ENCODE measurements at places on chromosomes 6 and 20.

DNA sequence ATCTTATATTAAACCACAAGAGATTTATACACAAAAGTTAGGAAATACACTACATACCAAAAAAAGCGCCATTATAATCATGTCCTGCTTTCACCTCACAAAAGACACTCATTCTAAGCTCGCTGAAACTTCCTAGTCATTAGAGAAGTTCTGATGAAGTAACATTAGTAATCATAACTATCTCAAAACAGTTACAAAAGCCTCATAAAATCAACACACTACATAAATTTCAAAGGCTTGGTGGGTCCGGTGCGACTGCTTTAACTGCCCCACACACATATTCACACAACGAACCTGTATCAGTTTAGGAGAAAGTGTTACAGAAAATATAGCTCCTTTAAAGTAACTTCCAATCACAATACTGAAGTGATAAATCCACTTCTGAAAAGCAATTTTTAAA is 1.9 kb downstream of the PHIP start:
- DNase-seq, result no peak

DNA sequence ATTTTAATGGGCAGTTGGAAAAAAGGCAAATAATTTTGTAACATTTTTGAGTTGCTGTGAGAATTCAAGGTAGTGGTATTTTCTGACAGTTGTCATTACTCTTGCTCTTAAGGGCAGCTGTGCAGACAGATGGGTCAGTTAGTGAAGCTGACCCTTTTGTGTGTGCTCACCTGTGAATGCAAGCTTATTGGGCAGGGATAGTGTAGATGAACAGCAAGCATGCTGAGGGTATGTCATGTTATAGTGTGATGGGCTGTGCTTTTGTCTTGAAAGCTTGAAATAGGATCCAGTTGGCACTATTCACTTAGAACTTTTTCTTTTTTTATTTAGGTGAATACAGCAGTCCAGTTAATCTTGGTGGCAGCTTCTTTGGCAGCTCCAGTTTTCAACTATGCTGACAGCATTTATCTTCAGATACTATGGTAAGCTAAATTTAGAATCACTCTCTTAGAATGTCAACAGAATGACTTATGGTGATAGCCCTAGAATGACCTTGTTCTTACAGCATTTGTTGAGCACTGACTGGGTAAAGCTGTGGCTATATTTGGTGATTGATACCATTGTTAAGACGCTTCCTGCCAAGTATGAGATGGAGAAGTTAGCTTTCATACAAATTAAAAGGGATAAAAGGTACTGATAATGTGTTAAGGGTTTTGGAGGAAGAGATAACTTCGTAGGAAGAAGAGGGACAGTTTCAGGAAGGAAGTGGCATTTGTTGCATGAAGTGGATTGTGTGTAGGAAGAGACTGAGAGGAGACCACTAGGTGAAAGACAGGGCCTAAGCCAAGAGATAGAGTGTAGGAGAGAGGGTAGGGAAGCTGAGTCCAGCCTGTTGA is 19.5 kb downstream of the LRRN4 start:
- DNase-seq, result no peak

- DNase-seq, result no peak
Measured at GRCh38 chr6:149939356-149939648, 2.5 kb upstream of the ULBP2 start.

- no peak for DNase-seq
Measured at GRCh38 chr6:38320843-38321242, 318.9 kb downstream of the BTBD9 start.

GRCh38 chr6:73943930-73944652 is 248.1 kb downstream of the CD109 start:
- no peak for DNase-seq

- DNase-seq, result no peak
Measured at GRCh38 chr6:43791745-43792422, 21.9 kb downstream of the VEGFA start.

GRCh38 chr20:18001131-18001921 is 32.5 kb downstream of the MGME1 start:
- no peak for DNase-seq

DNA sequence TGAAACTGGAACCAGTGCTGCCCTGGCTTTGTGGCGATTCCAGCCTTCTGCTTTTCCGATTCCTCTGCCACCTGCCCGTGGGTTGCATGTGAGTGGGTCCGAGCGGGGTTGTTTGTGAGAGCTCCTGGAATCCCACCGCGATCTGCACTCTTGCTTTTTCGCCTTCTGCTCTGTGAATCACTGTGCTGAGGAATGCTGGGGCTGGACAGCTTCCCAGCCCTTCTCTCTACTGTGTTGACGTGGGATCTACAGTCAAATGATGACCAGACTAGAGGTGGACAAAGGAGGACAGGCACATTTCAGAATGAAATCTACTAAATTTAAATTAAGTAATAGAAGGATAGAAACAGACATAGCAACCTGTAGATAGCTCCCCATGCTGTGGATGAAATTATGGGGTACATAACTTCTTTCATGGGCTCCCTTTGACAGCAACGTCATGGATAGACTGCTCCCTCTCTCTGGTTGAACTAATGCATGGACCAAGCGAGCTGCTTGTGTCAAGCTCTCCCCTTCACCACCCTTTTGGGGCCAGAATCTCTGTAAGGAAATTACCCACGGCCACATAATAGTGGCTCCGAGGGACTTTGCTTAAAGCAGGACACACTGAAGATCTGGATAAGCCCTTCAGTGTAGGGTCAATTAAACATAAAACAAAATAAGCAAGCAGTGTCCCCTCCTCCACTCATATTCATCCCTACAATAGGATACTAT is 2.0 kb downstream of the FNDC1 start:
- no peak for DNase-seq

DNA sequence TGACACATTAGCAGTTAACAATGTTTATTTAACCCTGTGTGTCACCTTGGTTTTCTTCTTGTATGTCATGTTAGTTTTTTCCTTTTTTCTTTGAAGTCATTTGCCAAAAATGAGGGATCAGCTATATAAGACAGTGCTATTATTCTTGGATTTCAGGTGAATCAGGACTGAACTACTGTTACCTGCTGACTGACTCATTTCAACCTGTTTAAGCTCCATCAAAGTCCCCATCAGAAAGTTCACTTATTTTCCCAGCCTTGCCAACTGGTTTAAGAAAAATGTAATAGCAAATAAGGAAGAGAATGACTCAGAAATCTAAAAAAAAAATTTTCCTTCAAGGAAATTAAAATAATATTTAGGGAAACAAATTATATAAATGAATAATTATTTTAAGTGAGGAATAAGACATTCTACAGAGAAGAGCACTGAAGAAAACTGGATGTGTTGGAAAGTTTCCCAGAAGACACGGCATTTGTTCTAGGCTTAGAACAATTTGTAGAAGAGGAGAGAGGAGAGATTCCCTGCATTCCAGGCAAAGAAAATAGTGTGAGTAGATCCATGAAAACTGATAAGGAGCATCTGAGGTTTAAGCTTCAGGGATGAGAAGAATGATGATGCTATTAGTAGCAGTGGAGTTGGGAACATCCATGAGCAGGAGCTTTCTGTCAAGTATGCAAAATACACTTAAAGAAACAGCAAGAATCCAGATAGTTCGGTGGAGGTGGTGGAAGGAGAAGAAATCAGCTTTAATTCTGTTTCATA is 84.9 kb upstream of the SIM1 start:
- no peak for DNase-seq

DNA sequence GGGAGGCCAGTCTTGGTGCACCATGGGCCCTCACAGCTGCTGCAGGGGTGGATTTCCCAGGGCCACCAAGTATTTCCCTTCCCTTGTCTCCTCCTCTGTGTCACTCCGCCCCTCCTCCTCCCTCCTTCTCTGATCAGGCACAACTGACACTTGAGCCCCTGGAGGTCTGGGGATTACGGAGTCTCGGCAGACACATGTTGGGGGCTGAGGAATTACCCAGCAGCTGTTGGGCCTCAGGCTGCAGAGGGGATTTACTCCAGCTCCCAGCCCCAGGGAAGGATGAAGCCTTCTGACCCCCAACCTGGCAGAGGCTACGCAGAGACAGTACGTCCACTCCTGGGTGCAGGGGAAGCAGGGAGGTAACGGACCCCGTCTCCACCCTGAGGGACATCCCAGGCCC is 420.5 kb upstream of the SULF2 start:
- DNase-seq, result no peak

DNA sequence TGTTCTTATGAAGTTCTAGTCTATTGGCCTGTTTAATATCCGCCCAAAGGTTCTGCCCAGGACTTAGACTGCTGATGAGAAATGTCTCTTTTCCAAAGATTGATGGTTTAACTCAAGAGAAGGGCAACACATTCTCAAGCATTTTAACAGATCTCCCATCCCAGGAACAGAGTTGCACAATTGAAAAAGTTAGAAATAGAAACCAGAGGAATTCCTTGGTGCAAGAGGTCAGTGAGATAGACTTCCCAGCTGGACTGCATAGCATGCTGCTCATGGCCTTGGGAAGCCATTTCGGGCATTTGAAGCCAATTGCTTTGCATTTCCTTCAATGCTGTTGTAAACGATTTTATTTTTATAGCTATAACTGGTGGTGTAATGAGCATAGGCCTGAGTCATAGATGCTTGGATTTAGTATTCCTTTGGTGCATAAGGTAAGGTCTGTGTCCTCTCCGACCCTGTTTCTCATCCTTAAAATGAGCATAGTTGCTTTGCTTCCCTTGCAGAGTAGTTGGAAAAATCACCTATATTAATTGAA is 292.2 kb upstream of the JAG1 start:
- DNase-seq, result no peak

DNA sequence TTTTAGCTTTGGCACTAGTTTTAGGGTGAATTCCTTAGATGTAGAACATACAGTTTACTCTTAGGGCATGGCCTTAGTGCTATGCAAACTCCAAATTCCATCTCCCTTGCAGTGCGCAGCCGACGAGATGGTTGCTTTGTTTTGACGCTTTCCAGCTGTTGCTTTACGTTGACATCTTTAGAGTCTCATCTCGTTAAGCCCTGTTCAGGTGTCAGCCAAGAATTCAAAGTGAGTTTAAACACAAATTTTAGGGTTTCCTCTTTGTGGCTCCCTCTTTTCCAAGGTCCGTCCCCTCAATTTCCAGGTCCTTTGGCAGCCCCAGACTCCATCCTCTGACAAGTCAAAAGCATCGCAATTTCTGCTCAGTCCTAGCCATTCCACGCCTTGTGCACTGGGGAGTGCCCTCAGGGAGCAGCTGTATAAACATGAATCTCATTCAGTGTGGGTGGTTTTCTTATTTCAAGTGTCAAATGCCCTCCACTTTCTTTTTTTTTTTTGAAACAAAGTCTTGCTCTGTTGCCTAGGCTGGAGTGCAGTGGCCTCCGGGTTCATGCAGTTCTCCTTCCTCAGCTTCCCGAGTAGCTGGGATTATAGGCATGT is 14.1 kb upstream of the MAK start:
- DNase-seq, result no peak

DNA sequence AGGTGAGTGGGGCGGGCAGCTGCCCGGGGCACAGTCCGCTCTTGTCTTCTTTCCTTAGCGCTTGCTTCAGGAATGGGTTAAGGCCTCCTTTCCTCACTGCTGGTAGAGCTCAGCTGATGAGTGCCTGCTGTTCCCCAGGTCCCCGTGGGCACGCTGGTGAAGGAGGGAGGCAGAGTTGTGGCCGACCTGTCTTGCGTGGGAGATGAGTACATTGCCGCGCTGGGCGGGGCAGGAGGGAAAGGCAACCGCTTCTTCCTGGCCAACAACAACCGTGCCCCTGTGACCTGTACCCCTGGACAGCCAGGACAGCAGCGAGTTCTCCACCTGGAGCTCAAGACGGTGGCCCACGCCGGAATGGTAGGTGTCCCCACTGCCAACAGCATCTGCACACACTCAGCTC is 15.7 kb downstream of the MTG2 start:
- no peak for DNase-seq

DNA sequence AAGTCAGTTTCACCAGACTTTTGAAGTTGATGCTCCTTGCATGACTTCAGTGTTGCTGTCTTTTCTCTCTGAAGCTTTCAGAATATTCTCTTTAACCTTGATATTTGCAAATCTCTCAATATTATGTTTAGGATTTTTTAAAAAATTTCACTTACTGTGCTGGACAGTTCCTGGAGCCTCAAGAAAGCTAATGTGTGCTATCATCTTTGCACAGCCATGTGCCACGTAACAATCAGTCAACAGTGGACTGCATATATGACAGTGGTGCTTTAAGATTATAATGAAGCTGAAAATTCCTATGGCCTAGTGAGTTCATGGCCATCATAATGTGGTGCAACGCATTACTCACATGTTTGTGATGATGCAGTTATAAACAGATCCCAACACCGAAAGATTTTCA is 59.1 kb upstream of the OGFRL1 start:
- DNase-seq, result no peak

DNA sequence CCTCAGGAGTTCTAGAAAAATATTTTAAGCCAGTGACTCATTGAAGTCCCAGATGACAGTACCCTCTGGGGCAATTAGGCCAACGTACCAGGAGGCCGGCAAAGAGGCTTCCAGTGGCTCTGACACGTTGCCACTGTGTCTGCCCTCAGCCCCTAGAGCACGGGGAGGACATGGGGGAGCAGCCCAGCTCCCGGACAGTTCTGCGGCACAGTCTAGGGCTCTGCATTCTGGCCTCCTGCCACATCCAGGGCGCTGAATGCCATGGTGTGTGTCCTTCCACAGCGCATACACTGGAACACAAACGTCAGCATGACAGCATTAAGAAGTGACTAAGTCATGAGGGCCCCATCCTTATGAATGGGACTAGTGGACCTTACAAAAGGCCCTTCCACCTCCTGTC is 156.2 kb downstream of the RNASET2 start:
- no peak for DNase-seq

DNA sequence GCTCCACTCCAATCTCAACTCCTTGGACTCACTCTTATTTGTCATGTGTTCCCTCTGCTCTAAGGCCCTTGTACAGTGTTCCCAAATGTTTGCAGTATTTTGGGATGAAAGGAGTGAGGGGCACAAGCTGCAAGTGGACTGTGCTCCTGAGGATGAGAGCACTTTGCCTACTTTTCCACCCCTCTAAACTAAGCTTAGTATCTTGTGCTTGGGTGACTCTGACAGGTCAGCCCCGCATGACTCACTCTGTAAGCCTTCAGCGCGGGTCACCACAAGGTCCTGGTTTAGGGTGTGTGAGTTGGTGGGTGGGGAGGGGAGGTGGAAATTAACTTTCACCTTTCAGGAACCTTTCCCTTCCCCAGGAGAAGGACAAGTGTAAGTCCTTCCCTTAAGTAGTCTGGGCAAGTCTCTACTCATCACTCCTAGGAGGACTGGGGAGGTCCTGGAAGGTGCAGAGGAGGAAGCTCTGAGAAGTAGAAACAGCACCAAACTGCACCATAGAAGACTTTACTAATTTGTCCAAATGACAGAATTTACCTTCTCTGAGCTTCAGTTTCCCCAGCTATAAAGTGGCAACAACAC is 68.8 kb upstream of the EPB41L1 start:
- DNase-seq, result no peak

DNA sequence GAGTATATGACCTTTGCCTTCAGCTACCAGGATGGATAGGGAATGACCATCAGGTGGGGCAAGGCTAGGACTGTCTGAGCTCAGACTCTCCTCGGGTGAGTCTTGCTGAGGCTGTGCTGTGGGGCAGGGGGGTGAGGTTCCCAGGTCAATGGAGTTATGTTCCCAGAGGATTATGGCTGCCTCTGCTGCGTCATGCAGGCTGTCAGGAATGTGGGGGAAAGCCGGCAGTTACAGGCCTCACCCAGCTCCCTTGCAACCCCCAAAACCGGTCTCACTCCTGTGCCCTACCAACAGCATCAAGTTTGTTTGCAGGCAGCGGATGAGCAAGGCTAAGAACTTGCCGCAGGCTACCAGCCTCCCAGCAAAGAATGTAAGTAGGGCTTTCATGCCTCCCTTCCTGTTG is 93.5 kb downstream of the ESR1 start:
- DNase-seq, result no peak
